NCI-H1092 (cell line): ENCODE measurements at places on chromosomes 12 and 14.

- DNase-seq, result no peak
Measured at GRCh38 chr14:94885481-94886155, 115.7 kb upstream of the GSC start.

GRCh38 chr12:108861878-108862587, 4.7 kb upstream of the SSH1 start:
- DNase-seq, result no peak

DNA sequence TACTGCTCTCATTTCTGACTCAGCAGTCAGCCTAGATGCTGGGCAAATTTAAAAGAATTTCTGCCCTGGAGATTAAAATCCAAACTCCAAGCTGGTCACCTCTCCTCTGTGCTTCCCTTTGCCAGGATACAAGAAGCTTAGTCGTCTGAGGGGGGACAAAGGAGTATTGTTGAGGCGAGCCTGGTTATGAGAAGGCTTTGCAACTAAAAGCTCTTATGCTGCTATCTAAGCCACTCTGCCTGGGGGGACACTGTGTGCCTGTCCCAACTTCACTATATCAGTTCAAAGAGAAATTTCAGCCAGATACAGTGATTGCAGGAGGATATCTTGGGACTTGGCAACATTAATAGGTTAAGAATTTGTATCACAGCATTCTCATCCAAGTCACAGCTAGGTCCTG, 10.8 kb upstream of the PLEKHH1 start:
- no peak for DNase-seq

- peak; percentile 38 for DNase-seq
Measured at GRCh38 chr12:54337280-54337842, 12.4 kb downstream of the COPZ1 start.

DNA sequence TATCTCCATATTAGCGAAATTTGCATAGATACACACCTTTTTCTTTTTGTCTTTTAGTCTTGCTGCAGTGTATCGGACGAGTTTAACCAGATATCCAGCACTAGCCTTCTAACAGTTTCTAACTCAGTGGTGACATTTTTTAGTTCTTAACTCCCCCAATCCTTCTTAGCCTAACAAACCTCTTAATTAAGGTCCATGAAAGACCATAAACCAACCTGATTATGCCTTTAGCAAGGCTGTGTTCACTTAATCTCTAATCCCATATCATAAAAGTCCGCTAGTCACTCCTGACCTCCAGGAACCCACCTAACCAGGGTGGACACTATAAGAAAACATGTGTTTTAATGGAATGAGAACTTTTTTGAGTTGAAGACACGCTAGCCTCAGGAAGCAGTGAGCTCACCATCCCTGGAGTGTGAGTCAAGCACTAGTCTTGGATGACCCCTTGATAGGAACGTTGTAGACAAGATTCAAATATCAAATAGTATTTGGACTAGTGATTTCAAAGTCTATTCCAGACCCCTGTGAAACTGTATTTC, 9.5 kb downstream of the CDKN1B start:
- DNase-seq, result no peak

DNA sequence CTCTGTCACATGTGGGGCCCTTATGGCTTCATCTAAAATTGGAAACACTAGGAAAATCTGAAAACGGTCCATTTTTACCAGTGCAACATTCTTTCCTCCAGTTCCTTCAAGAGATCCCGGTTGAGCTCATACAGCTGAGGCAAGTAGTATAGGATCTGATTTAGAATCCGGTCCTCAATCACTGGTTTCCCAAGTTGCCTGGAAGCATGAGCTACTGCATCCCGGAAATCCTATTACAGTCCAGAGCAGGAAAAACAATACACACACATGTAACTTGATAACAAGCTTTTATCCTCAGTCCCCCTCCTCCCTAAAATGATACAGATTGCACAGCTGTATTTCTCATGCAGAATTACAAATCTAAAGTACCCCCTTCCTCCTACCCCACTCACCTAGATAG, 67.9 kb upstream of the NR2C1 start:
- DNase-seq, result no peak

DNA sequence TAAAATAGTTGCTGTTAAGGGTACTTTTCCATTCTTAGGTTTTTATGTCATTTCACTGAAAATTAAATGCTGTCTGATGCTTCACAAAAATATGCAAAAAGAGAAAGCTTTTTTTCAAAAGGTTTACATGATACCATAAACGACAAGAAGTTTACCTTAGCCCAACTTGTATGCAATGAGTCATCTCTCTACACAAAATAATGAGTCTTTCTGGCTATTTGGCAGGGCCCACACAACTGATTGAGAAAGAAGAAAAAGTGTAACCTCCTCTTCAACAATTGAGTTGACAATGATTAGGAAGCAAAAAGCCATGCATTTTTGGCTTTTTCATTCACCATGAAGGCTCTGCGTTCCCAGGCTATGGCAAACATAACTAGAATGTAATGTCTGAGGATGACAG, 165.4 kb upstream of the CPNE8 start:
- no peak for DNase-seq

DNA sequence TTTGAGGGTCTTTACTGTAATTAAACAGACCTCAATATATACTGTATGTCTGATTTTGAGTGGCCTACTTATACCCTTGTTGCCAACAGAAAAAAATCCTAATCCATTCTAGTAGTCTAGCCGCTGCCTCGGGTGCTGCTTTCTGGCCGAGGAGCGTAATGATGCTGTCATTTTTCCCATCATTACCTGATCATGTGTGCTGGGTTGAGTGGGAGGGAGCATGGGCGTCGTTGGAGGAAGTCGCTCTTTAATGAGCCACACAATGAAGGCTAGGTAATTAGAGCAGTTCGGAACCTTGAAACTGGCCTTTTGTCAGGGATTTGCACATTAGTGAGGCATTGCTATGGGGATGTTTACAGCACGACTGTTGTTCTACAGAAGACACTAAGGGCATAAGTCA, 76.1 kb upstream of the RFX4 start:
- no peak for DNase-seq

- DNase-seq, result no peak
Measured at GRCh38 chr14:79407572-79407971, 803.7 kb downstream of the DIO2 start.
